CD8-positive, alpha-beta T cell (primary cell): ENCODE measurements at places on chromosomes 1 and 21.

DNA sequence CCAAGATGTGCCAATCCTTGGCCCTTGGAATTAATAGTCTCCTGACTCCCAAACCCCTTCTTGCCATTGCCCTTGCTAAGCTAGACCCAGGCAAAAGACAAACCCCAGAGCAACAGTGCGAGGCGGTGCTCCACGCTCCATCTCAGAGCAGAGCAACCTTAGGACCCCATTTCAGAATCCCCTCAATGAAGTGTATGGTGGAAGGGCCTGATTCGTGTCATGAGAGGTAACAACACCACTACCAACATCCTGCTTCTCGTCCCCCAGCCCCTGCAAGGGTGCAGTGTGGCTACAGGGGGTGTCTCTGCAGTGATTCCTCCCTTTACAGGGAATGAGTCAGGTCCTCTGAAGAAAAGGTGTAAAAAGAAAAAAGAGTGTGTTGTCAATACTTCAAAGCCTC, 103.9 kb upstream of the IRF2BP2 start:
- DNase-seq: no peak

GRCh38 chr1:3676581-3677470, 24.5 kb downstream of the TP73 start:
- DNase-seq: no peak

GRCh38 chr1:186618401-186619170, 61.6 kb downstream of the PTGS2 start:
- DNase-seq: peak; percentile 58

DNA sequence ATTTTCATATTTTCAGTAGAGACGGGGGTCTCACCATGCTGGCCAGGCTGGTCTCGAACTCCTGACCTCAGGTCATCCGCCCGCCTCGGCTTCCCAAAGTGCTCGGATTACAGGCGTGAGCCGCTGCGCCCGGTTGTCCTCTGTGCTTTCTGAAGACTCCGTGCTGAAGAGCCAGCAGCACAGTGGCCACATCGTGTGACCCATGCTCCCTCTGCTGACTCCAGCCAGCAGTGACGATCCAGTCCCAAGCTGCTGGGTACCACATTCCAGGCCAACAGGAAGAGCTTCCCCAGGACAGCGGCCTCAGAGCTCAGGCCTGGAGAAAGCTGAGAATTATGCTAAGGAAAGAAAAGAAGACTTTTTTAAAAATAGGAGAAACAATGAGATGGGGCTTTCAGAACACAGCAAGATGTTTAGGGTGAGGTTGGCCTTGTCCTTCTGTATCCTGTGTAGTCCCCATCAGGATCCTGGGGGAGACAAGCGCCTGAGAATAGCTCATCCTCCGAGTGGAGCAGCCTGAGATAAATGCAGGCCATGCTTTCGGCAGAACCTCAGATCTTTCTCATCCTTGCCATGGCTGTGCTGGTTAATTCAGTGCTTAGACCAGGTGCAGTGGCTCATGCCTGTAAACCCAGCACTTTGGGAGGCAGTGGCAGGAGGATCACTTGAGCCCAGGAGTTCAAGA, 207.1 kb downstream of the SLC35F3 start:
- DNase-seq: no peak

DNA sequence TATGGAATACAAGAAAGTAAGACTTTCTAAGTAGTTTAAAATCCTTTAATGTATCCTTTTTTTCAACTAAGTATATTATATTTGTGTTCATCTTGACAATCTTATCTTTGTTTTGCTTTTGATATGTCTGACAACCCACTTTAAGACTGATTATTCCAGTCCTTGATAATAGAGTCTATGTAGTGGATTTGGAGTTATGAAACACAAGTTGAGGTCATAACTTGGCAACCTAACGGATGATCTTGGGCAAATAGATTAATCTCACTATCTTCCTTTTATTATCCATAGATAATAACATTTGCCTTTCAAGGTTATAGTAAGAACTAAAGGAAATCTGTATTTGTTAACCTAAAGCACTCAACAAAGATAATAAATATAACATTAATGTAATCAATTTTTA, 4.8 kb upstream of the GBP2 start:
- no peak for DNase-seq

DNA sequence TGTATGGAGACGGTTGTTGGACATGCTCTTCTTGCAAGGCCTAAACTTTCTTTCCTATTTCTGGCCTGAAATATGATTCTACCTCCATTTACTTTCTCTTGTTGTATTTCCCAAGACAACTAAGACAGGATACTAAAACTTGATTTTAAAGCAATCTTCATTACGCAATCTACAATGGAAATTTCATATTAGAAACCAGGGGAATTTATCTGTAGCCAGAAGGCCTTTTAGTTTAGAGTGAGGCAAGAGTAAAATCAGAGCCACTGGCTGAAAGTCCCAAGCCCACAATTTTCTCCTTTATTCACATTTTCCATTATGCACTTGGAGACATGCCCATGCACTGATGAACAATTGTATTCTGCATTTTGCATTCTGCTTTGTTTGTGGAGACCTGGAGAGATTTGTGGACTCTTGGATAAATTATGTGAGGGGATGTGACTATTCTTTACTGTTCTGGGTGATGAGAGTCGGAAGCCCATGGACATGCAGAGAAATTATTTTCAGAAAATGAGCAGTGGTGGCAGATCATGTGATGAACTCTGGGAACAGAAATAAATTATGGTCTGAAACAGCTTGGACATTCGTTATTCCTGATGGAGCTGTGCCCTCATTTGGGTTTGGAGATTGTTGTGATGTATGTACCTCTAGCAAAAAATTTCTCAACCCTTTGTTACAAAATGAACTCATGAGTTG, 336.8 kb downstream of the SEC16B start:
- DNase-seq: no peak

- no peak for DNase-seq
Observed at GRCh38 chr1:234845836-234846235, 235.9 kb upstream of the IRF2BP2 start.

GRCh38 chr1:228313536-228314277, 92.9 kb downstream of the TRIM11 start:
- DNase-seq: no peak

DNA sequence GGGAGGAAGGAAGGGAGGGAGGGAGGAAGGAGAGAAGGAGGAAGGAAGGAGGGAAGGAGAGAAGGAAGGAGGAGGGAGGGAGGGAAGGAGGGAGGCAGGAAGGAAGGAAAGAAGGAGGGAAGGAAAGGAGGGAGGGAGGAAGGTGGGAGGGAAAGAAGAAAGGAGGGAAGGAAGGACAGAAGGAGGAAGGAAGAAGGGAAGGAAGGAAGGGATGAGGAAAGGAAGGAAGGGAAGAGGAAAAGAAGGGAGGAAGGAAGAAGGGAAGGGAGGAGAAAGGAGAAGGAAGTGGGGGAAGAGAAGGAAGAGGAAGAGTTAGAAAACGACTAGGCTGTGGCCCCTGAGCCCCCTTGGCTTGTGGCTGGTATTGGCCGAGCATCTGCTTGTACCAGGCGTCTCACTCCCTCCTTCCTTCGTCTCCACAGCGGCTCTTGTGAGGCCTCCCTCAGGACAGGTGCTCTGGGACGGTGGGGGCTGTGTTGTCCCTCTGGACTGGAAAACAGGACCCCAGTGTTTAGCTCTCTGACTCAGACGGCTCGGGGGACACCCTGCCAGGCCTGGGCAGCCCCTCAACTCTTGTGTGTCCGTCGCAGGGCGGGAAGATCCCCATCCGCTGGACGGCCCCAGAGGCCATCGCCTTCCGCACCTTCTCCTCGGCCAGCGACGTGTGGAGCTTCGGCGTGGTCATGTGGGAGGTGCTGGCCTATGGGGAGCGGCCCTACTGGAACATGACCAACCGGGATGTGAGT, 36.2 kb upstream of the C1QA start:
- DNase-seq: no peak

- DNase-seq: no peak
Observed at GRCh38 chr1:92679980-92680379, 104.9 kb downstream of the EVI5 start.

DNA sequence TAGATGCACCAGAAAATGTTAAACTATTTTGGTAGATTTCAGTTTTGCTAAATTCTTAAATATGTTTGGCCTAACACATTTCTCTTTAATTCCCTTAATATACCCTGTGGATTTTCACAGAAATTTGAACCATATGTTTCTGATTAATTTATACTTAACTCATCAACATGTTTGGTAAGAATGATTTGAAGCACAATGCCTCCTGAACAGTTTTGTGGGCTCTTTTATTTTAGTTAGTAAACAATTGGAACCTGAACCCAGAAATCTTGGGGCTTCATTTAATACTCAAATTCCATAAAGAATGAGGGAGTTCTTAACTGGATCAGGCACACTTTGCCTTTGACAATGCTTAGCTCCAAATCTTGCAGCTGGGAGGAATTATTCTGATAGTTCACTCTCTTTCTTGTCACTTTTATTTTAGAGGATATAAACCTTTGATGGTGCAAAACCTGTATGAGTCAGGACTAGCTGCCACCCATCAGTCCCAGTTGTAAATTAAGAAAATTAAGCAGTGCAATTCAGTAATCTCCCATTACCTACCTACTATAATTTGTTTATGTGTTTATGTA, 24.6 kb upstream of the LYPLAL1 start:
- no peak for DNase-seq

- DNase-seq: no peak
Observed at GRCh38 chr1:170539154-170539553, 7.2 kb downstream of the GORAB start.

GRCh38 chr1:173062150-173062938, 11.6 kb upstream of the TNFSF18 start:
- DNase-seq: no peak

DNA sequence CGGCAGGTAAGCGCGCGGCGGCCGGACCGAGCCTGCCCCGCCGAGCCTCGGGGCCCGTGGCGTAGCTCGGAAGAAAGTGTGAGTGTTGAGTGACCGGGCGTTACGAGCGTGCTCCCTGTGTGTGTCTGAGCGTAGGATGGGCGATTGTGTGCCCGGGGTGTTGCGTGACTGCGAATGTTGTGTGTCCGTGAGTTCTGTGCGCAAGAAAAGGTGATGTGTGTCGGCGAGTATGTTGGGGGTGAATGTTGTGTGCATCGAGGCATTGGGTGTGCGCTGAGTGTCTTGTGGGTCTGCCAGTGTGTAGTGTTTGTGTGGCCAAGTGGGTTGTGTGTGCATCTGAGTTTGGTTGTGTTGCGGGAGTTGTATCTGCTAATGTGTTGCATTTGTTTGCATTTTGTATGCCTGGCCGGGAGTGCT, 398 bp downstream of the PTPRU start:
- DNase-seq: no peak

DNA sequence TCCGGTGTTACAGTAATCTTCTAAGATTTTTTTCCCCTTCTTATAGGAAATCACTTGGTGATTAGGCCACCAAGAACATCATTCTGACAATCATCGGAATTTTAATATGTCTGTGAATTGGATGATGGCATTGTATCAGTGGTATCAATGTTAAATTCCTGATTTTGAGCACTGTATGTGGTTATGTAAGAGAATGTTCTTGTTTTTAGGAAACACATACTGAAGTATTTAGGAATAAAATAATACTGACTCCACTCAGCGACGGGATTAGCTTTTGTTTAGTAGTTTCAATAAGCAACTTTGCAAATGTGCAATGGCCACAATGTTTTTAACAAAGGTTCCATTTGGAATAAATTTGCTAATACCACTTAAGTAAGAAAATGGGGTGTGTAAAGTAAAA, 30.6 kb downstream of the COL6A1 start:
- no peak for DNase-seq

GRCh38 chr1:7093297-7093696, 308.0 kb downstream of the CAMTA1 start:
- DNase-seq: no peak

GRCh38 chr1:2587071-2587859, 688 bp downstream of the PRXL2B start:
- DNase-seq: no peak

- no peak for DNase-seq
Observed at GRCh38 chr1:58539553-58539952, 7.0 kb downstream of the OMA1 start.

- no peak for DNase-seq
Observed at GRCh38 chr1:66305927-66306326, 228.0 kb upstream of the SGIP1 start.

DNA sequence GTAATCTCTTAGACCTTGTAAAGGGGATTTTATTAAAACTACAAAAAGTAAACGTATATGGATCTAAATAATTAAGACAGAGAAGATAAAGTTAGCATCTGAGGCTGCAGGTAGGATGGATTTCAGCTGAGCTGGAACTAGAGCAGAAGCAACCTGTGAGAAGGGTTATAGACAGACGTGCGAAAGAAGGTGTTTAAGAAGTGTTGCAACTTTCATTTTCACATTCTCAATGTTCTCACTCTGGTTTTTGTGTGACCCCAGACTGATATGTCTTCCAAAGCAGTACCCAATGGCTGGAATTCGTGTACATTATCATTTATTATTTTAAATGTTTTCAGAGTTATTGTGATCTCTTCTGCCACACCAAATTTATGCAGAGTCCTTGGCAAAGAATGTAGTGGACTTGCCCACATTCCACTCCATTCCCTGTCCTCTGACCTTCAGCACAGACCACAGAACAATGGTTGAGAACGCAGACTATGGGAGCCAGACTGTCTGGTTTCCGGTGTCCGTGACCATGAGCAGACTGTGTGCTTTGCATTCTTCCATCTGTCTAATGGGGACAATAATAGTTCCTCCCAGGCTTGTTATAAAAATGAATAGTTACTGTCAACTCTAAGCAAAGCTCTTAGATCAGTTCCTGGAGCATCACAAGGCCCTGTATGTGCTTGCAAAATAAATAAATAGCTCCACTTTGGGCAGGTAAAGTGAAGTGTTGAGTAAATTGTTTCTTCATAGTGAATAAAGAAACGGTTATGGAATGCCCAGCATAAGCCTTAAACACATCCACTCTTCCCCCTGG, 140.6 kb upstream of the SAMSN1 start:
- DNase-seq: no peak

GRCh38 chr1:86447198-86447790, 21.4 kb upstream of the CLCA1 start:
- no peak for DNase-seq

- no peak for DNase-seq
Observed at GRCh38 chr21:42644223-42645208, 8.9 kb upstream of the PDE9A start.

GRCh38 chr1:57986432-57986831, 560.1 kb downstream of the OMA1 start:
- DNase-seq: no peak

DNA sequence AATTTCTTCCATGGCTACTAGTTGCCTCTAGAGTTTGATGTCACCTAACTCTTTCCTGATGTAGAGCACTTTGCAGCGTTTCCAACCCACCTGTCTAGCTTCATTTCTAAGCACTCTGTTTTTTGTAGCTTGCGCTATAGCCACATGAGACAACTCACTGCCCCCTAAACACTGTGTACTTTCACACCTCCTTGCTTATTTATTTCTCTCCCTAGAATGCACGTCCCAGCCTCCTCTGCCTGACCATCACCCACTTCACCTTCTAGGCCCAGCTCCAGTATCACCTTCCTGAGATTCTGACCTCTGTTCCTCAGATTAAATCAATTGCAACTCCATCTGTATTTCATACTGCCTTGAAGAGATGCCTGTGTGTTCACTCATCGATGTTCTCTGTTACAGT, 32.5 kb downstream of the MACF1 start:
- DNase-seq: no peak

DNA sequence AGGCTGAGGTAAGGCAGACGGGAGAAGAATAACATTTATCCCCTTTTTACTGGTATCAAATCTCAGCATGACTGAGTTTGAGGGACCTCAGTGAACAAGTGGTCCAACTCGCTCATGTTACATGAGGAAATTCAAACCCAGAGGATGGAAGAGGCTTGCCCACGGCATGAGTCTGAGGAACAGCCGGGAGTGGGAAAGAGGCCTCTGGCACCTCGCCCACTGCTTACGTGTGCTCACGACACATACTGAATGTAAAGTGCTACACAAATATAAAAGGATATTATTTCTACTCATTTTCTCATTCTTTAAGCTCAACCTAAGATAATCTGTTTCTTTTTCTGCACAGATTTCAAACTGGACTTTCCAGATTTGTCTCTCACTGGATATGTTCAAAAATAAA, 14.7 kb downstream of the BEND5 start:
- DNase-seq: no peak
